ENCODE measurements at places on chromosomes 1 and 21. TPM values are rescaled to one million over a fixed set of nuclear protein-coding genes. Genes with fewer than 3 reads are reported as not detected.

The S100A7 gene
- not detected for total RNA-seq

The PCBP3 gene
- total RNA-seq: 27.7 TPM

The SLC25A34 gene
- total RNA-seq: 2.4 TPM

The ATP13A2 gene
- total RNA-seq: 66.2 TPM

The TSPAN2 gene
- total RNA-seq: 11.1 TPM

The C1orf141 gene
- total RNA-seq: not detected

The VPS72 gene
- total RNA-seq: 47.5 TPM

The CD5L gene
- 0.27 TPM for total RNA-seq

The PEA15 gene
- 125 TPM for total RNA-seq

The HIPK1 gene
- 46.9 TPM for total RNA-seq

The TIE1 gene
- 10.6 TPM for total RNA-seq

The GLMN gene
- 27.8 TPM for total RNA-seq

The KCNQ4 gene
- 2.0 TPM for total RNA-seq

The KMO gene
- total RNA-seq: not detected

The OR2M3 gene
- total RNA-seq: 0.27 TPM

The DMRTA2 gene
- not detected for total RNA-seq

The HYI gene
- 28.0 TPM for total RNA-seq

The HS2ST1 gene
- total RNA-seq: 24.8 TPM

The MYBPHL gene
- total RNA-seq: 0.27 TPM

The G0S2 gene
- total RNA-seq: 1.2 TPM

The WDR77 gene
- total RNA-seq: 29.4 TPM

The F5 gene
- total RNA-seq: 0.18 TPM

The SCCPDH gene
- 38.0 TPM for total RNA-seq

The LCE1D gene
- total RNA-seq: not detected

The SH3GLB1 gene
- 116 TPM for total RNA-seq

The HCN3 gene
- 12.9 TPM for total RNA-seq

The NTMT2 gene
- not detected for total RNA-seq

The ZNF683 gene
- total RNA-seq: not detected

The ITPKB gene
- total RNA-seq: 13.5 TPM

The MROH9 gene
- total RNA-seq: not detected

The CORT gene
- 1.1 TPM for total RNA-seq

The FCRL5 gene
- not detected for total RNA-seq

The LY9 gene
- not detected for total RNA-seq

The PLA2G2A gene
- not detected for total RNA-seq

The VAV3 gene
- total RNA-seq: 19.5 TPM

The RRP1 gene
- 16.7 TPM for total RNA-seq

The ADORA1 gene
- 19.1 TPM for total RNA-seq

The AIRE gene
- total RNA-seq: 0.09 TPM

The CFAP45 gene
- 1.1 TPM for total RNA-seq

The PADI4 gene
- total RNA-seq: 0.09 TPM

The ALG6 gene
- total RNA-seq: 49.4 TPM

The COL8A2 gene
- 1.2 TPM for total RNA-seq

The LEFTY1 gene
- total RNA-seq: not detected

The EPS8L3 gene
- not detected for total RNA-seq

The ADGRL4 gene
- 4.4 TPM for total RNA-seq

The NES gene
- 45.5 TPM for total RNA-seq

All from cerebellum (tissue), 4 donors.